ENCODE measurements at places on chromosomes 16 and 17. TPM values are rescaled to one million over a fixed set of nuclear protein-coding genes. Genes with fewer than 3 reads are reported as not detected.

LDHD gene
- total RNA-seq = 0.53 TPM

OTOP2 gene
- not detected for total RNA-seq

SMIM36 gene
- not detected for total RNA-seq

SALL1 gene
- 0.04 TPM for total RNA-seq

CLEC19A gene
- total RNA-seq = not detected

DNASE1L2 gene
- total RNA-seq = 0.78 TPM

ABCA3 gene
- total RNA-seq = not detected

Data from hair follicular keratinocyte (primary cell).